ENCODE measurements at places on chromosomes 3 and 15.

- no peak for DNase-seq
Observed at GRCh38 chr3:41224120-41224806, 25.0 kb downstream of the CTNNB1 start.

GRCh38 chr3:160140756-160141155 lies 84.5 kb upstream of the C3orf80 start:
- no peak for DNase-seq

GRCh38 chr3:52530918-52531826 lies 2.5 kb downstream of the NT5DC2 start:
- no peak for DNase-seq

DNA sequence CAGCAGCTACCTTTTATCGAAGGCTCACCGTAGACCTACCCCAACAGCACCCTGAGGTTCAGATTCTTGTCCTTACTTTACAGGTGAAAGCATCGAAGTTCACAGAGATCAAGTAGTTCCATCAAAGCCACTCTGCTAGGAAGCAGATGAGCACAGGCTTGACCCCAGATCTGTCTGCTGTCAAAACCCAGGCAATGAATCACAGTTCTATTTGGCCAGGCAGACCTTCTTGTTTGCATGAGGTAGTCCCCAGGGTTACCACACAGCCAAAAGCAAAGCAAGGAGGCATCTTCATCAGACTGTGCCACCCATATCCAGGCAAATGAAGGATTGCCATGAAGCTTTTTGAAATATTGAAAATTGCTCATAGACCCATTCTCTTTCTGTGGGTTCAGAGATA lies 33.0 kb downstream of the HES1 start:
- DNase-seq: no peak

GRCh38 chr15:101056366-101057334 lies 137.5 kb downstream of the LRRK1 start:
- no peak for DNase-seq
